ENCODE measurements at places on chromosomes 5 and 9.

- no peak for DNase-seq
Observed at GRCh38 chr5:66617991-66618768, 22.0 kb downstream of the MAST4 start.

- no peak for DNase-seq
Observed at GRCh38 chr9:112719241-112719691, 1.3 kb upstream of the INIP start.

DNA sequence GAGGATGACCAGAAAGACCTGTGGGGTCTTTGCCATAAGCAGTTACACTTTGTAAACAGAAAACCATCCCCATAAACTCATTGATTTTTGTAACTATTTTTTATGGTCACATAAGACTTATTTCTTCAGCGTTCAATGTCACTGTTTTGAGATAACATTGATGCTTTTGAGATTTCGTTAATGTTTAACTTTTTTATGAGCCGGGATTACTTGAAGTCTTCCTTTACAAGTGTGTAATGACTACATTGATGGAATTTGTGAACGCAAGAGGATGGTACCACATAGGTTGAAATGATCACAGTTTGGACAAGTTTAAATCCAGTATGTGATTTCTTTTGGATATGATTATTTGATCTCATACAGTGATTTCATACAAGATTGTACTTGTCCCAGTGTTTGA, 1.8 kb downstream of the SLC12A2 start:
- no peak for DNase-seq

- no peak for DNase-seq
Observed at GRCh38 chr9:83061990-83062650, 822 bp downstream of the RASEF start.

- no peak for DNase-seq
Observed at GRCh38 chr9:111040494-111040893, 2.2 kb upstream of the LPAR1 start.

DNA sequence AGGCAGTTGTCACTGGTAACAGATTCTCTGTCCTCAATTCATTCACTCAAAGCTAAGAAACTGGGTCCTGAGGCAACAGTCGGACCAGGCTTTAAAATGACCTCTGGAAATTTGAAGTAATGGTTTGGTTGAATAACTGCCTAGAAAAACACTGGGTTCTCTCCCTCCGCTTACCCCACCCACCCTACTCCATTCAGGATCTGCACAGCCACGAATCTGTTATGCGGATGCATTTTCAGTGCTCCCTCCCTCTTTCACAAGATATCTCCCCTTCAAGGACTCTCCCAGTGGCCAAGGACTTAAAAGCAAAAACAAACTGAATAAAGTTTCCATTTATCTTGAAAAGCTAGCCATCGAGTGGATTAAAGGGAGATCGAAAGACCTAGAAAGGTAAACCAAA, 260.2 kb upstream of the ANKRD55 start:
- DNase-seq, result no peak

DNA sequence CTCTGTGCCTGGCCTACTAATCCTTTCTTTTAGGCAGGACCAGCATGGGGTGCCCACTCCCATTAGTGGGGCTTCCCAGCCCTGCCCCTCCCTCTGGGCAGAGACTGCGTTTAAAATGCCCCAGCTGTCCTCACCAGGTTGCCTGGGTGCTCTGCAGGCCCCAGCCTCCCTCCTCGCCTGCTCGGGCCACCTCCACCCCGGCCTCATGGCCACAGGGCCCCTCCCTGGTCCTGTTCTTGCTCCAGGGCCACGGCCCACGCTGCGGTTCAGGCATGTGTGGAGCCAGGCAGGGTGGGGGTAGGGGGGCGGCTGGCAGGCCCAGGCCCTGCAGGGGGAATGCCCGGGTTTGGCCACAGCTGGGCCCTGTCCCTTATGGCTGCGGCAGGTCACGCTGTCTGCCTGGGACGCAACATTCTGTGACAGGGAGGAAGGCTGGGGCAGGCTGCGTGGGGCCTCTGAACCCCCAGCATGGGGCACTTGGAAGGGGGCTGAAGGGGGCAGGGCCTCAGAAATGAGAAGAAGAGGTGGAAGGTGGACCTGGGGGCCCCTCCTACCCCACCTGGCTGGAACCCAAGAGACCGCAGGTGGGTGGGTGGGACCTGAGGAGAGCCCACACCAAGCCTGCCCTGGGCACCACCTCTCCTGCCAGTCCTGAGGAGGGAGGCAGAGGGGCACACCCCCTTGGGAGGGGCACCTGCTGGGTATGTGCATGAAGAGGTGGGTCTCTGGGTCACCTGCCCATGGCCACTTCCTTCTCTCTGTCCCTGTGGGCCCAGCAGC, at the start of gene LCN12:
TSS of gene LCN12 (plus strand) at position 733 of the 780 bp plus-strand sequence. CDS start 55 bp downstream, outside the sequence.
- DNase-seq, result no peak

DNA sequence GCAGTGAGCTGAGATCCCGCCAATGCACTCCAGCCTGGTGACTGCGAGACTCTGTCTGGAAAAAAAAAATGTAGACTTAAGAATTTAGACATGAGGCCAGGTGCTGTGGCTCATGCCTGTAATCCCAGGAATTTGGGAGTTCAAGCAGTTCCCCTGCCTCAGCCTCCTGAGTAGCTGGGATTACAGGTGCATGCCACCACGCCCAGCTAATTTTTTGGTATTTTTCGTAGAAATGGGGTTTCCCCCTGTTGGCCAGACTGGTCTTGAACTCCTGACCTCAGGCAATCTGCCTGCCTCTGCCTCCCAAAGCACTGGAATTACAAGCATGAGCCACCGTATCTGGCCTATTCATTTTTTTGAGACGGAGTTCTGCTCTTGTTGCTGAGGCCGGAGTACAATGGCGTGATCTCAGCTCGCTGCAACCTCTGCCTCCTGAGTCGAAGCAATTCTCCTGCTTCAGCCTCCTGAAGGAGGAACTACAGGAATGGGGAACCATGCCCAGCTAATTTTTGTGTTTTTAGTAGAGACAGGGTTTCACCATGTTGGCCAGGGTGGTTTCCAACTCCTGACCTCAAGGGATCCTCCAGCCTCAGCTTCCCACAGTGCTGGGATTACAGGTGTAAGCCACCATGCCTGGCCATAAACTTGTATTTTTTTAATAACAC, 14.0 kb downstream of the DDX46 start:
- DNase-seq, result no peak

- no peak for DNase-seq
Observed at GRCh38 chr5:136191304-136192014, 1.5 kb downstream of the SMIM32 start.

DNA sequence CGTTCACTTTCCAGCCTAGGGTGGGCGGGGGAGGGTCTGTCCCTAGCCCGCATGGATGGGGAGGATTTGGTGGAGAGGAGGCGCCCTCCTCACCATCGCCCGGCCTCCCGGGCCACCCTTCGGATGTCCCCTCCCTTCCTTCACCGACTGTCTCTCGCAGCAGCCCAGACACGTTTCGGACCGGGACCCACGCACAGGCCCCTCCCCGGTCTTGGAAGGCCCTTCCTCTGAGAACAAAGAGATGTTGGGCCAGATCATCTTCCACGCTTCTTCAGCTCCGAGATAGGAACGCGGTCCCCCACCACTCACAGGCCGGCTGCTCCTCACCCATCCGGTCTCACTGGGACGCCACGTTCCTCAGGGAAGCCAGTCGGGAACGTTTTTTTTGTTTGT, 640 bp upstream of the DPM2 start:
- DNase-seq, result no peak
